Progenitor cell of endocrine pancreas (in vitro differentiated cells): ENCODE measurements at places on chromosomes 16 and 17. TPM values are rescaled to one million over a fixed set of nuclear protein-coding genes. Genes with fewer than 3 reads are reported as not detected.

GRCh38 chr17:43905985-43906852, 1.1 kb downstream of the MPP2 start:
- peaks cover 5% of the 10 kb centered on the region for H3K4me1 ChIP-seq
- peak; percentile 31 for DNase-seq
- H3K36me3 ChIP-seq, result no peaks in the 10 kb centered on the region
- H3K27me3 ChIP-seq, result peaks cover 74% of the 10 kb centered on the region

AATK gene
- 12.2 and 12.9 TPM in 2 replicates for total RNA-seq

RFNG gene
- 60.1 and 65.5 TPM in 2 replicates for total RNA-seq

- no peak overlapping the region for H3K27ac ChIP-seq
- peaks cover 11% of the 10 kb centered on the region for H3K4me1 ChIP-seq
- peaks cover 17% of the 10 kb centered on the region for H3K27me3 ChIP-seq
Measured at GRCh38 chr17:17366941-17367875, 64.0 kb downstream of the NT5M start.

GRCh38 chr16:55048745-55049144, 118.1 kb downstream of the IRX5 start:
- H3K4me3 ChIP-seq, result no peak overlapping the region
- peaks cover 3% of the 10 kb centered on the region for H3K4me1 ChIP-seq
- DNase-seq, result no peak
- peaks cover 36% of the 10 kb centered on the region for H3K27me3 ChIP-seq
- H3K36me3 ChIP-seq, result no peaks in the 10 kb centered on the region
- H3K27ac ChIP-seq, result no peak overlapping the region

DNA sequence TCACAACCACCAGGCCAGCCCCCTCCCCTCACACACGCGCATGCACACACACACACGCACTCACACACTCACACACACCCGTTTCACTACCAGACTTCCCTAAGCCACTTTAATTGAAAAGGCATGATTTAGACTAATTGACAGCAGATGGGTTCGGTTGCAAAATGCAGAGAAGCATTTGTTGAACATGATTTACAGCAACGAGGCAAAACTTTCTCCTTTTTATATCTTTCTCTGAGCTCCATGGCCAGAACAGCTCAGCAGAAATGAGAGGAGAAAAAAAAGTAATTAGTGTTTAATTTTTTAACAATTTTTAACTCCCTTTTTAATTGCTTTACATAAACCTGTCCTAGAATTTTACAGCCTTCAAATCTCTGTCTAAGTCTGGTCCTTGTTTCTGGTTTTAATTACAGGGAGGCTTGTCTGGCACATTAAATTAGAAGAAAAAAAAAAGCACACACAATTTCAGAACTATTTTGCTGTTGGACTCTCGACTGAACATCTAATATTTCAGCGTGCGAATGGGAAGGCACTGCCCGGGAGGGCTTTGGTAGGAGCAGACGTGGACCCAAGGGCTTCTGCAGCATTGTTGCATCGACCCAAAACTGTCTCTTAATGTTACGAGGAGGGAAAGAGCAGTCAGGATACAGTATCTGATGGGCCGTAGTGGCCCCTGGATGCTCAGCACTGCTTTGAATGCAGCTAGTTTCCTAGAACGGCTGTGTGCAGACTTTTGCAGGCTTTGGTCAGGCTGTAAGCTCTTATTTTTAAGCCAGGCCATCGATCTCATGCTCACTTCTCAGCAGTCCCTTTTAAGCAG, 255.9 kb downstream of the SOX9 start:
- peaks cover 21% of the 10 kb centered on the region for H3K27me3 ChIP-seq
- H3K4me3 ChIP-seq, result no peak overlapping the region
- no peak overlapping the region for H3K27ac ChIP-seq
- no peaks in the 10 kb centered on the region for H3K36me3 ChIP-seq

PDE6G gene
- total RNA-seq, result 0.50 TPM in 1 of 2 replicates, not detected in the other

- no peak for DNase-seq
- peaks cover 1% of the 10 kb centered on the region for H3K4me1 ChIP-seq
- H3K27me3 ChIP-seq, result no peaks in the 10 kb centered on the region
- peaks cover 4% of the 10 kb centered on the region for H3K36me3 ChIP-seq
- H3K4me3 ChIP-seq, result no peak overlapping the region
Measured at GRCh38 chr17:82442643-82443464, 7.7 kb downstream of the CYBC1 start.

CSF3 gene
- total RNA-seq, result not detected in 2 replicates

HAP1 gene
- total RNA-seq, result 13.7 and 14.9 TPM in 2 replicates
